Right renal cortex interstitium (tissue), 3 donors: ENCODE measurements at places on chromosomes 12 and 14. TPM values are rescaled to one million over a fixed set of nuclear protein-coding genes. Genes with fewer than 3 reads are reported as not detected.

- no peak for DNase-seq
Observed at GRCh38 chr14:23430723-23431085, 4.8 kb downstream of the MYH7 start.

GRCh38 chr12:84554199-84554723 lies 358.3 kb downstream of the SLC6A15 start:
- no peak for DNase-seq

GRCh38 chr14:23727566-23728335 lies 91.6 kb downstream of the DHRS2 start:
- no peak for DNase-seq

GRCh38 chr12:108744021-108744897 lies 12.9 kb upstream of the CORO1C start:
- no peak for DNase-seq

GRCh38 chr14:73961192-73961591 lies 11.1 kb downstream of the COQ6 start:
- DNase-seq, result no peak

DNA sequence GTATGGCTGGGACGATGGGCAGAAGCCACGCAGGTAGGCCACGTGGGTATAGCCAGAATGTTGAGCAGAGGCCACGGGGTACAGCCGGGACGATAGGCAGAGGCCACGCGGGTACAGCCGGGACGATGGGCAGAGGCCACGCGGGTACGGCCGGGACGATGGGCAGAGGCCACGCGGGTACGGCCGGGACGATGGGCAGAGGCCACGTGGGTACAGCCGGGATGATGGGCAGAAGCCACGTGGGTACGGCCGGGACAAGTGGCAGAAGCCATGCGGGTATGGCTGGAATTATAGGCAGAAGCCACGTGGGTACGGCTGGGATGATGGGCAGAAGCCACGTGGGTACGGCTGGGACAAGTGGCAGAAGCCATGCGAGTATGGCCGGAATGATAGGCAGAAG lies 195.0 kb downstream of the TTC7B start:
- DNase-seq, result no peak

DNA sequence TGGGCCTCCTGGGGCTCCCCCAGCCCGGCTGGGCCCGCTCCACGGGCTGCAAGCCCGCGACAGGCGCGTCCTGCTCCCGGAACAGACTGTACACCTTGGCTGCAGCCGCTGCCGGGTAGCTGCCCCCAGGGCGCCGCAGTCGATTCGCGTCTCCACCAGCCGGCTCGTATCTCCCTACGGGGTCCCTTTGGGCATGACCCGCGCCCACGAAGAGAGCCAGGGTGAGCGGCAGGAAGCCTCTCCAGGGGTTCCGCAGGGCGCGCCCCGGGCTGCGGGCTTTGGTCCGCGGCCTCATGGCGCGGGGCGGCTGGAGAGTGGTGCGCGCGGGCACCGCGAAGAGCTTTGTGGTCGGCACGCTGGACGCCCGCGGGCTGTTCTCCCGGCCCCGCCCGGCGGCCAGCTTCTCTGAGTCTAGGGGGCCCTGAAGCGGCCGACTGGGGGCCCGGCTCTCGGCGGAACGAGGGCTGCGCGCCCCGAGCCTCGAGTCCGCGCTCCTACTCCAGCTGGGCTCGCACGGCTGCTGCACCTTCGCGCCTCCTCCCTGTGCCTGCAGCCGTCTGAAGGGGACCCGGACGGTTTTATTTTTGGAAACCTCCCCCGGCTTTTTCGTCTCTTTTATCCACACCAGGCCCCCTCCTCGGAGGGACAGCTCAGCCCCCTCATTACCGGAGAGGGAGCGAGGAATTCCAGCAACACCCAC lies at the start of gene LTBP2:
TSS of gene LTBP2 (minus strand) at position 588 of the 700 bp plus-strand sequence. CDS start at position 295, 293 bp downstream.
- no peak for DNase-seq

GRCh38 chr12:121986489-121987245 lies 35.0 kb upstream of the BCL7A start:
- DNase-seq, result no peak

DNA sequence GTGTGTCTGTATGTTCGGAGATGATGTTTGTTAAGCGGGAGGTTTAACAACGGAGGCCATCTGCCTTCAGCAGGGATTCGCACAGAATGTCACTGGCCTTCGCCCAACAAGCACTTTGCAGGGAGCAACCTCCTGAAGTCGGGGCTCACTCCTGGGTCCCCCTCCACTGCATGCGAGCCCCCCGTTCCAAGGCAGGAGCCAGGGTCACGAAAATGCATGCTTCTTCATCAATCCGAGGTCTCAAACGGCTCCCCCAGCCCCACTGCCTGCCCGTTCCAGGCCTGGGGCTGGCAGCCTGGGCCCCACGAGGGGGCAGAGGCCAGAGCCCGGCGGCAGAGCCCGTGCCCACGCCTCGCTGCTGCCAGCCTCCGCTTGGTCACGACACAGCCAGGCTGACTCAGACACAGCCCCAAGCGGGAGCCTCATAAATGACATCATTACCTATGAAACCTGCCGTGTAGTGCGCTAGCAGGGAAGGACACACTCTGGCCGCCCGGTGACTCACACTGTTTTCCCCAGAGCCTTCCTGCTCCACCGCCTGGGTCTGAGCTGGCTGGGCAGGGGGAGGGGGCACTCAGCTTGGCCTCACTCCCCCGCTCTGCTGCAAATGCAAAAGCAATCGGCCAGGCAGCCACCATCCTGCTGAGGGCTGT lies 169.5 kb upstream of the RTL1 start:
- no peak for DNase-seq

DNA sequence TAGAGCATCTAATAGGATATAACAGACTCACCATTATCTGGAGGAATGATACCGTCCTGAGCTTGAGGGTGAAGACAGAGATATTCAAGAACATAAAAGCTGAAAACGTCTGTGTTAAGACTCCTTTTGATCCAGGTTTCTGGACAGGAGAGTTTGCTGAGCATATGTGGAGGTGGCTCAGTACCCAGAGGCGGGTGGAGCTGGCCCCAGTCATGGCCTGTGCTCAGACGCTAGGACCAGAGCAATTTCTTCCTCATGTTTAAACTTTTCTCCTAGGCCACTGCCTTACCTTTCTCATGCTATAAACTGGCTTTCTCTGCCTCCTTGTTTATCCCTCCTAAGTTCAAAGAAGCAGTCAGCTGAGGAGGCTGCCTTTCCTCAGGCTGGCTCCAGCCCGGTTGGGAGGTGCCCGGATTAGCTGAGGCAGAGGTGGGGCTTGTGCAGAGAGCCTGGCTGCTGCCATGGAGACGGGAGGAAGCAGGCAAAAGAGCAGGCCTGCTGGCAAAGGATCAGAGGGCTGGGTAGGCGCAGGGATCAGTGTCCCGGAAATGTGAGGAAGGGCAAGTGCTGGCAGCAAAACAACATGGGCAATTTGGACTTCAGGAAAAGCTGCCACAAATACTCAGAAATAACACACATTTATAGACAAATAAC lies 13.7 kb downstream of the COA8 start:
- peak; percentile 60 for DNase-seq

DNA sequence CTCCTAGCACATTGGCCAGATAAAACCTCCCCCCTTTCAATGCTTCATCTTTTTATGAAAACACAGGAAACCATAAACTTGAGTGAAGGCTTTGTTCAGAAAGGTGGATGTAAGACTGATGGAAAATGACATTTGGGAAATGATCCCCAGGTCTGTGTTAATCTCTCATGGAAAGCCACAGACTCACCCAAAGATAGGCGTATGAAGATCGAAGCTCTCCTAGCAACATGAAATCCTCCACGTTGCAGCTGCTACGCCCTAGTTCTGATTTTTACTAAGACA lies 63.4 kb upstream of the PTGR2 start:
- no peak for DNase-seq

- DNase-seq, result no peak
Observed at GRCh38 chr12:91630083-91630482, 447.5 kb upstream of the DCN start.

DNA sequence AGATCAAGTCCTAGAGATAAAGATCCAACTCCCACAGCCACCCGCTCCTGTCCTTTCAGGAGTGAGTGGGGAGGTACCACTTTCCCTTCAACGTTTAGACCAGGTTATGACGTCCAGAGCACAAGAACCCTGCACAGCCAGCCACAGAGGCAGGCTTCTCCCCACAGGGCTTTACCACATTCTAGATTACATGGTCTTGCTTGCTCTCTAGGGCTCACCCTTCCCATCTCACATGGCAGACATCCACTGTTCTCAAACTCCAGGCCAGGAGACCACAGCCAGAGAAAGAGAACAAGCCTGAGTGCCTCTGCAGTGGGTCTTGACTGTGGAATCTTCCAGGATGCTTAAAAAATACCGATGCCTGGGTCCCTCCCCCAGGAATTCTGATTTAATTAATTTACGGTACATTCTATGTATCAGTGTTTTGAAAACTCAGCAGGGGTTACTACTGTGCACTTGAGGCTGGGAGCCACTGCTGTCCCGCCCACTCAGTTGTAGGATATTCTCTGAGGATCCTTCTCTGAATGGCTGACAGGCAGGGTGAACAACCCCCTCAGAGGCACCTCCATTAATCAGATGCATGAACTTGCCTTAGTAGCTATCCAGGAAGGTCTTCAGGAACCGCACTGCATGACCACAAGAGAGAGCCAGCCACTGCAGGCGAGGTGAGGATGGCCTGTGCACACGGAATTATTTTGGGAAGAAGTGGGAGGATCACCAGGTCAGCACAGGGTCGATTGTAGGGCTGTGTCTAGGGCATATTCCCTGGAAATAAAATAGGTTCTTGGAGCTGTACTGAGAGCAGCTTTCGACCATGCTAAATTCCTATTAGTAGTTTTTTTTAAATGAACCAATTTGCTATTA lies 21.5 kb upstream of the SOCS2 start:
- no peak for DNase-seq

- no peak for DNase-seq
Observed at GRCh38 chr12:169528-170370, 44.2 kb downstream of the SLC6A12 start.

- DNase-seq, result no peak
Observed at GRCh38 chr12:80684077-80684495, 23.3 kb upstream of the MYF6 start.

DNA sequence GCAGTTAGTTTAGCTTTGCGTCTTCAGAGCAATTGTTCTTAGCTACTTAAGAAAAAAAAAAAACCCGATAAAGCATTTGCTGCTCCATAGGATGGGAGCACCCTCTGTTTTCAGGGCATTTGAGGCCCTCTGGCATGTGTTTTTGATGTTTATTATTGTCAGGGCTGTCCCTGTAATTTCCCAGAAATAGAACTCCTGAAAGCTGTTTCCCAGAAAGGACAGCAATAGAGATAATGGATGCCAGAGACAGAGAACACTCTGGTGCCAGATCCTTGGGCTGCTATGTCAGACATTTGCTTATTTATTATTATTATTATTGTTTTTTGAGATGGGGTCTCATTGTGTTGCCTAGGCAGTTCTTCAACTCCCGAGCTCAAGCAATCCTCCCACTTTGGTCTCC lies 201.3 kb downstream of the ALG10 start:
- no peak for DNase-seq

DNA sequence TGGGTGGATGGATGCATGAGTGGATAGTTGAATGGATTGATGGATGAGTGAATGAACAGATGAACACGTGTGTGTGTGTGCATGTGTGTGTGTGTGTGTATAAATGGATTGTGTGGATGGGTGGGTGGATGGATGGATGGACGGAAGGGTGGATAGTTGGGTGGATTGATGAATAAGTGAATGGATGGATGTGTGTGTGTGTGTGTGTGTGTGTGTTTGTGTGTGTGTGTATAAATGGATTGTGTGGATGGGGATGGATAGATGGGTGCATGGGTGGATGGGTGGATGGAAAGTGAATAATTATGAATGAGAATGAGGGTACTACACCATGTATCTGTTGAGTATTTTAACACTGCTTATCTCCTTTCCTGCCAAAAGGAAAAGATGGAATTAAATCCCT lies 986 bp downstream of the KRT77 start:
- no peak for DNase-seq

DNA sequence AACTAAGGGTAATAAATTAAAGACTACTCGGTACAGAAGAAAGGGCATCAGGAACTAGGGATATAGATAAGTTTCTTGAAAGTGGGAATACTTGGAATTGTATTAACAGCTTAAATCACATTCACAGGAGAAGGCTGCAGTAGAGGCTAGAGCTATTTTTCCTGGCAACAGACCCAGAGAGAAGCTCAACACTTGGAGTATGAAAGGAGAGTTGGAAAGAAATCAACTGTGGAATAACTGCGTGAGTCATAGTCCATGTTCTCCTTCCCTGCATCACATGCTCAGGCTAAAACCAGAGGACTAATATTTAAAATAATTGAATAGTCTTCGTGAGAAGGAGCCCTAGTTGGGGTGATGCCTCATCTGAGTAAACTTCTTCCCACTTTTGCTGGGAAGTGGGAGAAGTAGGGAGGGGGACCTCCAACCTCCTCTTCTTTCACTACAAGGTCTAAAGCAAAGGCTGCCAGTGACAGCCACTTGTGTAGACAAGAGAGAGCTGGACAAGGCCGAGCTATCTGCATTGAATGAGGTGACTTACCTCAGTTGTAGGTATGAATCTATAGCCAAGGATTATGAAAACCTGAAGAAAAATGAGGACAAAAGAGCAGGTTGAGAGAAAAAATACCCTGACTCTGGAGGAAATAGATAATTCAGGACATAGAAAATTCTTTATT lies 32.7 kb downstream of the DYRK2 start:
- no peak for DNase-seq

DNA sequence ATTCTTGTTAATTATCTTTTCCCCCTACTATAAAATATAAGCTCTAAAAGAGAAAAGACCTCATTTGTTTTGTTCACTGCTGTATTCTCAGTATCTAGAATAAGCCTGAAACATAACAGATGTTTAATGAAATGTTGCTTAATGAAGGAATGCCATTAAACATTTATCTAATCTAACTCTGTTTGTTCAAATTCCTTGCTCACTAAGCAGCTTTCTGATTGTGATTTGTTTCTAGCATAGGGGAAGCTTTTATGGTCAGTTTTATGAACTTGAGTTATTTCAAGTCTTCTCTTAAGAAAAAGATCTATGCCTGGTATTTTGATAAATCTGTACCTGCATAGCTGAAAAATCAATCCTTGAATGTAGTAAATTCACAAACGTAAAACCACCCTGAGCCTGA lies 308.6 kb downstream of the CCDC91 start:
- DNase-seq, result no peak

DNA sequence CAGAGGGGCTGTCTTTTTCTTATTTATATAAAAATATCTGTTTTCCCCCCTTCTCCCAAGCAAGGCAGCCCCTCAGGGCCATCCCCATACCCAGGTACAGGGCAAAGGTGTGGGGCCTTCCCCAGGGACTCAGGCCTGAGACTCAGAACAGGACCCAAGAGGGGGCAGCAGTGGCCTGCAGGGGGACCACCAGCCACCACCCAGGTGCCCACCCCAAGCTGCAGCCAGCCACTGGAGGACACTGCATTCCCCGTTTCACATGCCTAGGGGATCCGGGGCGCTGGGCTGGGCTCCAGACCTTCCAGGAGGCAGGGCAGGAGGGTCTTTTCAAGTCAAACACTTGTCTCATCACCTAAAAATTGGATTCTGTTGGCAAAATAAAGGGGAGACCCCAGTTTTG lies 83.3 kb downstream of the SCARB1 start:
- DNase-seq, result no peak

GRCh38 chr14:23127861-23128260 lies 8.8 kb upstream of the CEBPE start:
- no peak for DNase-seq

Gene KCNH3
- 4.2 TPM for polyA plus RNA-seq

Gene GUCY2C
- polyA plus RNA-seq, result 0.60 TPM

Gene OTX2
- polyA plus RNA-seq, result not detected

Gene TAS2R46
- polyA plus RNA-seq, result not detected

Gene CLEC6A
- polyA plus RNA-seq, result 0.15 TPM

Gene OR4N2
- not detected for polyA plus RNA-seq

Gene KRT1
- polyA plus RNA-seq, result 0.45 TPM
